ENCODE measurements at places on chromosomes 3 and 15.
A peak's percentile ranks its signal among the peaks of the same experiment; 100 is the strongest.

- no peak for DNase-seq
Observed at GRCh38 chr15:72827226-72827625, 43.7 kb upstream of the ADPGK start.

DNA sequence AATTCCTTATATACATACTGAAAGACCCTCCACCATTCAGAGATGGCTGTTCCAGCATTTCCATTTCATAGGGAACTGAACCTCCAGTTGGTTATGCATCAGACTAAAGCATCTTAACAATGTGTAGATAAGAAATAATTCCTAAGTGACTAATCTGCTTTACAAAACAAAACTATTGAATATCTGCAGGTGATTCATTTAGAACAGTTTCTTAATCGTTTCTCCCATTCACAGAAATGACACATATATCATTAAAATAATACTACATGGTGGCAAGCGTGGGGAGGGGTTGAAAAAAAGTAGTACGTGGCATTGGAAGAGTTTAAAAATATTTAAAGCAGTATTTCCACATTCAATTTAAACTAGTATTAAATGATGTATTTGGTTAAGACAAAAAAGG lies 19.5 kb downstream of the COPS2 start:
- no peak for DNase-seq

DNA sequence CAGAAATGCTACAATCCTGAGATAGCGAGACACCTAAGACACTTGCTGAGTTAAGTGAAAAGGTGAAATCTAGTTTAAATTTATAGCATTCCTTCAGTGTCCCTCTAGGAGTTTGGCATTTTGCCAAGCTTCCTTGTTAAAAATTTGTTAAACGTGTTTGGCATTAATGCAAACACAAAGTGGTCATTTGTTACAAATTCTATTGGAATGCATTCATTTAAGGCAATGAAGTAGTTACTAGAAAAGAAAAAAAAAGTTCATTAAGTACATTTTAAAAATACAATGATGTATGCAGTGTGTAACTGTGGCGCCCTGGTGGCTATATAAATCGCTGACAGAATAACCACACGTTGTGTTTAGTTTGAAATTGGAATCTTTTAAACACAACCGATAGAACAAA lies 31.3 kb upstream of the WNT5A start:
- peak; percentile 30 for DNase-seq

- DNase-seq: no peak
Observed at GRCh38 chr15:62639432-62639831, 403.1 kb upstream of the TPM1 start.

DNA sequence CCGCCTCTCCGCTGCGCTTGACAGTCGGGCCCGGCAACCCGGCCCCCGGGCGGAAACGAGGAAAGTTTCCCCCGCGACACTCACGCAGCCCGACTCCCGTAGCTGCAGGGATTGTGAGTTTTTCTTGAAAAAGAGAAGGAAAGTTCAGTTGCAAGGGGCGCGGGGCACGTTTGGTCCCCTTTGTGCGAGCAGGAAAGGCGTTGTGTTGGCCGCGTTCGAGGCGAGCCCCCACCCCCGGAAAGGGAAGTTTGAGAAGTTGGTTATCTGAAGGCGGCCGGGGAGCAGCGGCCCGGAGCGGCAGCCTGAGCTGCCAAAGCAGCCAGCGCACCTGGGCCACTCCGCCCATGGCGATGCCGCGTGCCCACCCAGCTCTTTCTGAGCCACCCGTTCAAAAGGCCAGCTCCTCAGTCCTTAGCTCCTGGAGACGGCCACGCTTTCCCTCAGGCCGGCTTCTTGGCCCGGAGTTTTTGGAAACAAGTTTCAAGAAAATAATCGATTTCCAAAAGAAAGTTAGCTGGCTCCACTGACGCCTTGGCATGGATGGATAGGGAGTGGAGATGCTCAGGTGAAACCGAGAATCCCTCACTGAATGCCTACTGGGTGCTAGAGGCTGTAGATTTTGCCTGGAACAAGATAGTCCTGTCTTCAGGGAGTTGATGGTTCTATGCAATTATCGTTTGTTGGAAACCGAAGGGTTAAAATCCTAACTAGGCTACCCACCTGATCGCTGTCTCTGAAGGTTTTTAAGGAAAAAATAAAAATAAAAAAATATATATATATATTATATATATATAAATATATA lies 832 bp downstream of the TGFBR2 start:
- no peak for DNase-seq
